Stimulated activated CD4-positive, alpha-beta T cell treated with anti-CD3 and anti-CD28 coated beads, Interleukin-15, amount 100 ng/mL, for 48 hours (primary cell): ENCODE measurements at places on chromosomes 13 and 19.

DNA sequence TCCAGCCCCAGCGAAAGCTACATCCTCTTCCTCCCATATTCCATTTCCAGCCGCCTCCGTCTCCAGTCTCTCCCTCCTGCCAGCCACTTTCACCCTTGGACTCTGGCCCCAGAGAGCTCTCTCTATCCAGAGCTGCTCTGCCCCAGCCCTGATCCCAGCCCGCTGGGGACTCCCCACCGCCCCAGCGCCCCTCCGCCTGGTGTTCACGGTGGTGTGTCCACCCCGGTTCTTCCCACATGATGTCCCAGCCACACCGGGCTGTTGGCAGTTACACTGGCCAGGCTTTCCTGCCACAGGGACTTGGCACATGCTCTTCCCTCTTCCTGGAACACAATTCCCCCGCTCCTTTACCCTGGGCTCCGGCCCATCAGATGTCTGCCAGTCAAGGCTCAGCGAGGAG lies 11.3 kb upstream of the EMC10 start:
- DNase-seq: no peak

DNA sequence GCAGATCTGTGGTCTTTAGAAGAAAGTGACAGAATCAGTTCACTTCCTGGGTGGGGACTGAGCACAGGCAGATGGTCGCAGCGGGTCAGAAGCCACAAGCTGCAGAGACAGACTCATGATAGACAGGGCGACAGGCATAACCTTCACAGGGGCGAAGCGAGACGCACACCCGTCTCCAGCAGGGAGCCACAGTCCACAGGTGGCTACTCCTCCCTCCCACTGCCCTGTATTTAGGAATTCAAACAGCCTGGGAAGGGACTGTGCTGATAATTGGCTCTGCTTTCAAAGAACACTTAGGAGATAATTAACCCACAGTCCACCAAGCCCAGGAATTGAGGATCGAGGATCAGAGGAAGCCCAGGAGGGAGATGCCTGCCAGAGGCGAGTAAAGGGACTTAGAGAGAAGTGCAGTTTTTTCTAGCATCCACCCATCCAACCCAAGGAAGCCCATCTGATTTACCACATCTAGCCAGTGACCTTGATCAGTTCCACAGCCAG lies 23.2 kb downstream of the RFX2 start:
- no peak for DNase-seq

GRCh38 chr13:98300956-98301641 lies 124.0 kb upstream of the RNF113B start:
- no peak for DNase-seq

DNA sequence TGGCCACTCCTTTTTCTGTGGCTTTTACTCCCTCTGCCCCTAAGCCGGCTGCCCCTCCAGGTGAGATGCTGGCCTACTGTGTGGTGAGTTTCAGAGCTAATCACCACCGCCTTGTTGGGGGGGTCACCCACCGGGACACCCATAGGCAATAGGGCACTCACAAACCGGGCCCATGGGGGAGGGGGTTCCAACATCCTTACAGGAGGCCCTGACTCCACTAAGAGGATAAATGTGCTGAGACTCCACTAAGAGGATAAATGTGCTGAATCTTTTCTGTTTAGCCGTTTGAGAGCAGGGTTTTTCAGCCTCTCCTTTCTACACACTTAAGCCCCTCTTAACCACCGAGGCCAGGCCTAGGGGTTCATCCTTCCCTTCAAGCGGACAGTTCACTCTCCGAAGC lies 73.7 kb downstream of the SLC15A1 start:
- no peak for DNase-seq

DNA sequence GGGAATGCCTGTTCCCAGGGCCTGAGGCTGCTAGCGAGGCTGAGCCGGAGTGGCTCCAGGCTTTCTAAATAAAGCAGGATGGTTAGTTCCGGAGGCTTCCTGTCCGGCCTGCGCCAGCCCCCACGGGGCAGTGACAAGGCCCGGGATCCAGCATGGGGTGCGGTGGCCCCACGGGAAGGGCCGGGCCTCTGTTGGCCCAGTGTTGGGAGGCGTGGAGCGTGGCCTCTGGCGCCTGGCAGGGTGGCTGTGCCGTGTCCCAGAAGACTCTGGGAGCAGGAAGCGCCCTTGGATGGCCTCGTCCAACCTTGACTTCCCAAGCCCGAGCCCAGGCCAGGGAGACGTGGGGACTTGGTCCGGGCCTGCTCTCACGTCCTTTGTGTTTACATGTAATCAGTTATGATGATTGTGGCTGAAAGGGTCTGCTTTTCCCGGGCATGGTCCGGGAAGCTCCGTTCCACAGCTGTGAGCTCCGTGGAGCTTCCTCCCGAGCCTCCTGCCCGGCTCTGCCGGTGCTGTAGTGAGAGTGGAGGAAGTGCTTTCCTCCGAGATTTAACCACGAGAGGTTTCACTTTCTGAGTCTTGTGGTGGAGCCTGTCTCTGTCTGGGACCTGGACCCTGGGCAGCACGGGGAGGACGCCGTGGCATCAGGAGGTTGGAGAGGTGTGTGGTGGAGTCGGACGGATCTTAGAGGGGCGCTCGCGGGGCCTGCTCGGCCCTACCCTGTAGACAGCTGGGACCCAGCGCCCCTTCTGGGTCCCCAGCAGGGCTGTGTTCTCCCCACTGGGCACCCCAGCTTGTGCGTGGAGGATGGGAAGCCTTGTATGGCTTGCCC lies 4.6 kb downstream of the GNA11 start:
- DNase-seq: no peak

GRCh38 chr19:40596608-40597328 lies 4.4 kb upstream of the LTBP4 start:
- no peak for DNase-seq

DNA sequence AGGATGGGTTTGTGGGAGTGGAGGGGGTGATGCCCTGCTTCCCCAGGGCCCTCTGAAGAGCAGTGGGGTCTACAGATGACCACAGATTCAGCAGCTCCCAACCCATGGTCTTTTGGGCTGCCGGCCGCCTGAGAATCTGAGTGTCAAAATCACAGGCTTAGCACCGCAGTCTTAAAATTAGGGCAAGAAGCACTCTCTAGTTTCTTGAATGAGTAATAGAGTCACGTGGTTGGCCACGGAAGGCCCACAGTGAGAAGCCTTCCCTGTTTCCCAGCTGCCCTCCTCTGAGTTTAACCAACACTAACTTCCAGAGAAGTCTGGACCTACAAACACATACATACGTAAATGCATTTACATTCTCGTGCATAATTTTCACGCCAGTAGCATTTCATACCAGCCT lies 5.2 kb downstream of the PRMT1 start:
- no peak for DNase-seq

- no peak for DNase-seq
These were observed 10.8 kb downstream of the FFAR2 start for GRCh38 chr19:35458731-35459391.

- no peak for DNase-seq
These were observed 9.6 kb downstream of the PRR22 start for GRCh38 chr19:5774921-5775320.

DNA sequence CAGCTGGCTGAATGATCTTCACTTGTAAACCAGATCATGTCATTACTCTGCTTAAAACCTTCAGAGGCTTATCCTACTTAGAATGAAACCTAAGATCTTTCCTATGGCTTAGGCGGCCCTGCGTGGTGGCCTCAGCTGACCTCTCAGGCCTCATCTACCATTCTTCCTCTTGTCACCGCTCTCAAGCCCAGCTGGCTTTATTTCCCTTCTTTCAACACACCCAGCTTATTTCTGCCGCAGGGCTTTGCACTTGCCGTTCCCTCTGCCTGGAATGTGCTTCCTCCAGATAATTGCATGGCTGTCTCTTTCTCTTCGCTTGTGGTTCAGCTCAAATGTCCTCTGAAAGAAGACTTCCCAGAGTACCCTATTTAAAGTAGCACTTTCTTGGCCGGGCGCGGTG lies 3.6 kb upstream of the ASF1B start:
- no peak for DNase-seq

DNA sequence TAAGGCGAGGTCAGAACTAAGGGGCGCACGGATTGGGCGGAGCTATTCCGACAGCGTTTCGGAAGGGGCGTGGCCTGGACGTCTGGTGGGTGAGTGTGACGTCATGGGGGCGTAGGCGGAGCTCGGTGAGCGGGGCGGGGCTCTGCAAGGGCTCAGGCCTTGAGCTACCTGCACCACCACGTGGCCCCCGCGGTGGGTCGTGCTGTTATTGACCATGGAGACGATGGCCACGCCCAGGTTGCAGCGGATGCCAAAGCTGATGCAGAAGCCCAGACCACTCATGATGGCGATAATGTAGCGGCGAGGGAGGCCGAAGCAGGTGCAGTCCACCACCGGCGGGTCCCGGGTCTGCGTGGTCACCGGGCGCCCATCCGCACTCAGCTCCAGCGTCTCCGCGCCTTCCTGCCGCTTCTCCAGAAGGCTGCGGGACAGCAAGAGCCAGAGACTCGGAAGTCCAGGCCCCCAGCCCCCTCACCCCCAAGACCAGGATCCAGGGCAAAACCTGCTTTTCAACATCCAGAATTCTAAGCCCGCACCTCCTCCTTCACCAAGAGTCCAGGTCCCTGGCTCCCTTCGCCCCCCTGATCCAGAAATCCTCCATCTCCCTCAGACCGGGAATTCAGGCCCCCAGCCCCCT lies 4.8 kb downstream of the SLC17A7 start:
- peak; percentile 56 for DNase-seq

- DNase-seq: no peak
These were observed 1.5 kb upstream of the CIRBP start for GRCh38 chr19:1267477-1268225.

- DNase-seq: no peak
These were observed 474.9 kb upstream of the MIR17HG start for GRCh38 chr13:90872491-90873025.

- no peak for DNase-seq
These were observed 578.2 kb downstream of the MYO16 start for GRCh38 chr13:109207622-109208021.

- DNase-seq: no peak
These were observed 36.6 kb downstream of the SERTM1 start for GRCh38 chr13:36710396-36710795.
